ENCODE measurements at places on chromosomes 7 and 10.
A peak's percentile ranks its signal among the peaks of the same experiment; 100 is the strongest.

- DNase-seq: no peak
Measured at GRCh38 chr7:5195157-5195556, 5.1 kb downstream of the WIPI2 start.

- DNase-seq: no peak
Measured at GRCh38 chr7:2438186-2438585, 34.8 kb downstream of the CHST12 start.

- DNase-seq: peak; percentile 75
Measured at GRCh38 chr7:32204361-32205018, 134.3 kb upstream of the PDE1C start.

DNA sequence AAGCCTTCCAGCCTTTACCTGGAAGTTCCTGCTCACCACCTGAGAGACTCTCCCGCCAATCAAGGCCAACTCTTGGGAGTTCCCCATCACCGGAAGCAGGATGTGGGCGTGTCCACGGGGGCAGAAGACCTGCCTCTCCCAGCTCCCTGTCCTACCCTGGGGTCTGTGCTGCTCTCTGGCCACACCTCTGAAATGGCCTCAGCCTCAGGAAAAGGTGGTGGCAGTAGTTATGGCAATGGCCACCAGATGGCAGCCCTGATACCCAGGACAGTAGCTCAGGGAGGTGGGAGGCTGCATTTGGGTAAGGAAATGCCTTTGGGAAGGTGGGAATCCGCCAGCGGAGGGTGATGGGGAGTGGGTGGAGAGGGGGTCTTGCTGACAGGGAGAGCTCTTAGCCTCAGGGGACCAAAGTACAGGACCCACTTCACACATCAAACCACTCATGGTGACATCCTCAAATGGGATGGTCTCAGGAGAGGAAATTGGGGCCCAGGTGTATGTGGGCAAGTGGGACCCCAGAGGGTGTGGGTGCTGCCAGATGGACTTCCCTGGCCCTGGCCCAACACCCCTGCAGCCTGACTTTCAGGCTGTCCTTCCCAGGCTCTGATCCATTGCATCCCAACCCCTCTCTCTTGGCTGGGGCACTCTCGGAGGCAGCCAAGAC lies 33.9 kb downstream of the KAZALD1 start:
- DNase-seq: peak; percentile 54

GRCh38 chr7:104005197-104005596 lies 15.7 kb upstream of the RELN start:
- peak; percentile 24 for DNase-seq

DNA sequence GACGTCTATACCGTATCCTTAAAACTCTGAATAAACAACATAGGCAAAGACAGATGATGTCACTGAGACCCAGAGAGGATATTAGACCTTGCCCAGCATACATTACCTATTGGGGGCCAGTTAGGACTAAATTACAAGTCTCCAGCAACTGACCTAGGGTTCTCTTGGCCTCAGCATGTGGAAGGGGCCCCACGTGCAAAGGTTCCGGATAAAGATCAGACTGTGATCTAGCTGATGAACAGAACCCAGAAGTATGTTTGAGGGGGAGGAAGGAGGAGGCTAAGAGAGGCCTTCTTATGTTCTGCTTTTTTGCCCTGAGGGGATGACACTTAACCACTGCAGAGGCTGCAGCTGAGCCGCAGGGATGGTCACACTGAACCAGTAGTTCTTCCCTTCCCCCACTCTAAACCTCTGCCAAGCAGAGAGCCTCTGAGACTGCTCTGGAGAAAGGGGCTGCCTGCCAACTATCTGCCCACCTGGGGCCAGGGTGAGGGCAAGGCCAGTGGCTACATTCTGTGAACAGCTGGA lies 24.0 kb upstream of the KMT2C start:
- no peak for DNase-seq

- peak; percentile 49 for DNase-seq
Measured at GRCh38 chr10:19412531-19412930, 363.9 kb downstream of the MALRD1 start.

DNA sequence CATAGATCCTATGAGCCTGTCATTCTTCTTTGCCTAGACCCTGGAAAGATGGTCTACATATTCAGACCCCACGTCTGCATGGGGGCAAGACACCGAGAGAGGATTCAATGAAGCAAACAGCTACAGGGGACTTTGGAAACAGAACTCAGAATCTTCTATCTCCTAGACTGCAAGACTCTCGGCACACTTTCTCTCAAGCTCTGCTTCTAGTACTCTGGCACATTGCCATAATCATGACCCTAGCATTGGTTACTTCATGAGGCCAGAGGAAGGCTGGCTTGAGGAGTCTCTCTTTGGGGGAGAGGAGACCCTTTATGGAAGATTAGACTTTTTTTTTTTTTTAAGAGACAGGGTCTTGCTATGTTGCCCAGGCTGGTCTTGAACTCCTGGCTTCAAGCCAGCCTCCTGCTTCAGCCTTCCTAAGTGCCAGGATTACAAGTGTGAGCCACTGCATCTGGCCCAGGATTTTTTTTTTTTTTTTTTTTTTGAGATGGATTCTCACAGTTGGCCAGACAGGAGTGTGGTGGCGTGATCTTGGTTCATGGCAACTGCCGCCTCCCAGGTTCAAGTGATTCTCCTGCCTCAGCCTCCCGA lies 20.7 kb downstream of the CCDC3 start:
- no peak for DNase-seq

DNA sequence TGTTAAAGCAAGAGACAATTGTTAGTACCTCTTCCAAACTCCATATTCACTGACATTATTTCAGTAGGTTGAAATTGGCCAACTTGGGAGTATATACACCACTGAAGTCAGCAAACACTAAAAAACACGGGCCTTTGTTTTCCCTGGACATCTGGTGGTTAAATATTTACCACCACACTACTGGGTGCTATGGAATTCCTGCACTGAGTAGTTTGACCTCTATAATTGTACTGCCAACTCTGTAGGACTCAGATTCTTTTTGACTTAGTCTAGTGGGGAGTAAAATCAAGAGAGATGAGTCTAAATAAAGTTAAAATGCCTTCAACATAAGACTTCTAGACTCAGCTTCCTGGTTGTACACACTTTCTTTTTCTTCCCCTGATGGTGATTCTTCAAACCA lies 41.3 kb upstream of the TES start:
- peak; percentile 59 for DNase-seq

DNA sequence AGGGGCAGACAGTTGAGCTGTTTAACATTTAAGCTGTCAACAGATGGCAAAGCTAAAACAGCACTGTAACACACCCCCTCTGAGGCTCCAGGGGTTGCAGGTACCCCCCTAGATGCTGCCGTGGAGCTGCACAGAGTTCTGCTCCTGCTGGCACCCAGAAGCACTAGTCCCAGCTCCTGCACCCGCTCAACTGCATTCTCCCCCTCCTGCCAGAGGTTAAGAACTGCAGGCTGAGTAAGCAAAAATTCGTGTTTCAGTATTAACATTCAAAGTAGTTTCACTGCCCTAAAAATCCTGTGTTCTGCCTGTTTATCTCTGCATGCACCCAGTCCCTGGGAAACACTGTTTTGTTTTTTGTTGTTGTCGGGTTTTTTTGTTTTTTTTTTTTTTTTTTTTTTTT lies 790.8 kb upstream of the KCND2 start:
- DNase-seq: peak; percentile 25

- DNase-seq: no peak
Measured at GRCh38 chr7:130150587-130150986, 54.6 kb downstream of the TMEM209 start.

GRCh38 chr7:71682841-71683781 lies 551.2 kb downstream of the GALNT17 start:
- DNase-seq: no peak

DNA sequence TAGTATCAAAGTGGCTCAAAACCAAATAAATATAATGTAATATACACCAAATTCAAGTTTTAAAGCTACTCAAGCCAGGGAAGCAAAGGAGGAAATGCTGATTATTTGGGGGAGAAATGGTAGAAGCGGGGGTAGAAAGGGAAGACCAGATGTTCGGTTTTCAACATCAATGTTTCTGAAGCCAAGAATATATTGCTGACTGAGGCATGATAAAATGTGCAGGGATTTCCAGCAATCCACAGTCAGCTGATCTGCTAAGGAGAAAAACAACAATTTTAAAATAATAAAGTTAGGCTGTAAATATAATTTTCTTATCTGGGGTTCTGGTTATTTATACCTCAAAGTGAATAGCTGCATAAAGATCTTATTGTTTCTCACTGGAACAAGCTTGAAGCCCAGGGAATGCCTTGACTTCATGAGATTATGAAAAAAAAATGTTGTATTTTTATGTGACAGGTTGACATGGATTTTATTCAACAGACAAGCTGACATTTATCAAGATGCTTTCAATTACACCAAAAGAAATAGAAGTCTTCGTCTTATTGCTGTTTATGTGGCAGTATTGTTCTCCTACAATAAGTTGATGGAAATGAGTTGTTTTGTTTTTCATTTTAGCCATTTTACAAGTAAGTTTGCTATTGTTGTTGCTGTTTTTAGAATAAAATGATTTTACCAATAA lies 28.6 kb upstream of the BMPER start:
- peak; percentile 70 for DNase-seq

DNA sequence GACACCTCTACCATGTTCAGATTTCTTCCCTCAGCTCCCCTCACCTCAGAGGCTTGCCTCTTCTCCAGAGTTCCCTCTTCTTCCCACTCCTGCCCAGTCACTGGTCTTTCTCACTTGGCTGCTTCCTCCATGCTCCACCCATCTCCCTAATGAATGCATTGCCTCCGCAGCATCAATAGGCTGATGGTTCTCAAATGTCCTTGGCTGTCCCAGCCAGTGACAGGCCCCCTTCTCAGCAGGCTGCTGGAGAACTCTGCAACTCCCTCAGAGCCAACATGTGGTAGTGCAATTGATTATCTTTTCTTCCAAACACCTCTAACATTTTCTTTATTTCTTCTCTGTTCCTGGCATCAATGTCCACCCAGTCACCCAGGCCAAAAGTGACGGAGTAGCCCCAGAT lies 218.2 kb downstream of the RELN start:
- no peak for DNase-seq

DNA sequence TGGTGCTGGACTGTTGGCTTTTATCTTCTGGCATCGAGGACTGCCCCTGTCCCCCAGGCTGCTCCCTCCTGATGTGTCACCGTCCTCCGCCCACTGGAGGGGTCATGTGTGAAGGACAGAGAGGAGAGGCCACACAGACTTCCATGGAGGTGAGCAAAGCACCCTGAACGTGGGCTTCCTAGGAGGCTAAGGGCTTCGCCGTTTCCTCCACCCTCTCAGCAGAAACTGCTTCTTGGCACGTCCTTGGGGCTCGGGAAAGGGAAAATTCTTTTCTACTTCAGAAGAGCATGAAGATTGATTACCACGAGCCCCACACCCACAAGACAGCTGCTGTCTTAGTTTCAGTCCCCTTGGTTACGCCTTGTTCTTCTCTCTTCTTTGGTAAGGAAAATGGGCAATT lies 218.2 kb downstream of the CCDC3 start:
- DNase-seq: no peak
